Activated CD8-positive, alpha-beta memory T cell treated with anti-CD3 and anti-CD28 coated beads, Interleukin-2, amount 10 ng/mL, durations not matched to agents 7 days and 5 days (primary cell): ENCODE measurements at places on chromosomes 13 and 19. TPM values are rescaled to one million over a fixed set of nuclear protein-coding genes. Genes with fewer than 3 reads are reported as not detected.

DNA sequence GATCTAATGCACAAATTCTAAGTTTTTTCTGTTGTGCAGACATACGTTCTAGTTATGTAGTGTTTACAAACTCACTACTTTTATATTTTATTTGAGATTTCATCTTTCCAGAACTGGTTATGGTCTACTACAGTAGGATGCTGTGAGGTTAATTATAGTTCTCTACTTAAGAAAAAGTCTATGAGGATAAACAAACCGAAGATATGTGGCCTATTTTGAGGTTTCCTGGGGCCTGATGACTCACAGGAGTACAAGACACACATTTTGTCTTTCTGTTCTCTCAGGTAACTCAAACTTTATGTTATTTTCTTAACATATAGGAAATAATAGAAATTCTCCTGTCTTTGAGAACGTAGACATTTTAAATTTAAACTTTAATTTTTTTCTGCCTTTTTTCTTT is 45.1 kb downstream of the PCDH20 start:
- DNase-seq, result no peak

NLRP5 gene
- total RNA-seq, result not detected

GRCh38 chr19:47608969-47609905 is at the start of gene BICRA:
Gene BICRA, plus strand, starts transcription at chr19:47609134. Its CDS starts 64,441 bp downstream, at chr19:47673575.
- DNase-seq, result peak; percentile 86

TTC9B gene
- not detected for total RNA-seq

ZNF470 gene
- 4.0 TPM for total RNA-seq
